NCI-H2107 (cell line): ENCODE measurements at places on chromosomes 4 and X.

GRCh38 chr4:174318829-174319764 lies 35.4 kb downstream of the CEP44 start:
- DNase-seq = no peak

DNA sequence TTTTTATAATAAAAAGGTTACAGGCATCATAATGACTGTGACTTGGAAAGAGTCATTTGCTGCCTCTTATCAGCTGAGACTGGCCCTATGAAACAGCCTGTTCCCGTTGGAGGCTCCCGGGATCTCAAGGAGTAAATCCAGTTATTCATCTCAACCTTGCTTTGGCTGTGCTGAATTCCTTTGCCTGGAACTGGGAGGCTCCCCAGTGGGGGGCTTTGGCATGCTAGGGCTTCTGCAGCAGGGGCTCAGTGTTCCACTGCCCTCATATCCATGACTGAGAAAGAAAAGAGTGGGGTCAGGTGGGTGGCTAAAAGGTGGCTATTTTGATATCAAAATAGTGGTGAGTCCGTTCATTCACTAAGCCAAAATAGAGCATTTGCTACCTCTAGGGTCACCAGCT lies 71.2 kb downstream of the TRPC5 start:
- DNase-seq = no peak

DNA sequence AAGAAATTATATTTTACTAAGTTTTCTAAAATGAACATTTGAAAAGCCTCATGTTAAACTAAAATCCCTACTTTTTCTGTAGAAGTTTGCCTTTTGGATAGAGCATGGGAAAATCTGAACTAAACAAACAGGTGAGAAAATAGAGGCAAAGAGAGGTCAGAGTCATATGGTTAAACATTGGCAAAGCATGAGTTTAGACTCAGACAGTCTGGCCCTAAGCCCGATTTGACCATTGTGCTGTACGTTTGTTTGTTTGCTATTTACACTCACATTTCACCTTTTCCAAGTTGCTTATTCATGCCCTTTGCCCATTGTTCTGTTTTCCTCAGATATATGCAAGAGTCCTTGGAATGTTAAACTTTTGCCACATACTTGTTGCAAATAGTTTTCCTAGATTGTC lies 85.4 kb downstream of the TIGD2 start:
- DNase-seq = no peak

GRCh38 chr4:101953949-101954348 lies 163.4 kb downstream of the BANK1 start:
- DNase-seq = no peak

DNA sequence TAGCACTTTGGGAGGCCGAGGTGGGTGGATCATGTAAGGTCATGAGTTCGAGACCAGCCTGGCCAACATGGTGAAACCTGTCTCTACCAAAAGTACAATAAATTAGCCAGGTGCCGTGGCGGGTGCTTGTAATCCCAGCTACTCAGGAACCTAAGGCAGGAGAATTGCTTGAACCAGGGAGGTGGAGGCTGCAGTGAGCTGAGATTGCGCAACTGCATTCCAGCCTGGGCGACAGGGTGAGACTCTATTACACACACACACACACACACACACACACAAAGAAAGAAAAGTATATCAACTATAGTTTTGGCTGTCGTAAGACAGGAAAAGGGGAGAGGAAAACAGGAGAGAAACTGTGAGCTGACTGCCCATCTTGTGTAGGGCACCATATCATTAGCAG lies 171.7 kb downstream of the ADAMTS3 start:
- no peak for DNase-seq

DNA sequence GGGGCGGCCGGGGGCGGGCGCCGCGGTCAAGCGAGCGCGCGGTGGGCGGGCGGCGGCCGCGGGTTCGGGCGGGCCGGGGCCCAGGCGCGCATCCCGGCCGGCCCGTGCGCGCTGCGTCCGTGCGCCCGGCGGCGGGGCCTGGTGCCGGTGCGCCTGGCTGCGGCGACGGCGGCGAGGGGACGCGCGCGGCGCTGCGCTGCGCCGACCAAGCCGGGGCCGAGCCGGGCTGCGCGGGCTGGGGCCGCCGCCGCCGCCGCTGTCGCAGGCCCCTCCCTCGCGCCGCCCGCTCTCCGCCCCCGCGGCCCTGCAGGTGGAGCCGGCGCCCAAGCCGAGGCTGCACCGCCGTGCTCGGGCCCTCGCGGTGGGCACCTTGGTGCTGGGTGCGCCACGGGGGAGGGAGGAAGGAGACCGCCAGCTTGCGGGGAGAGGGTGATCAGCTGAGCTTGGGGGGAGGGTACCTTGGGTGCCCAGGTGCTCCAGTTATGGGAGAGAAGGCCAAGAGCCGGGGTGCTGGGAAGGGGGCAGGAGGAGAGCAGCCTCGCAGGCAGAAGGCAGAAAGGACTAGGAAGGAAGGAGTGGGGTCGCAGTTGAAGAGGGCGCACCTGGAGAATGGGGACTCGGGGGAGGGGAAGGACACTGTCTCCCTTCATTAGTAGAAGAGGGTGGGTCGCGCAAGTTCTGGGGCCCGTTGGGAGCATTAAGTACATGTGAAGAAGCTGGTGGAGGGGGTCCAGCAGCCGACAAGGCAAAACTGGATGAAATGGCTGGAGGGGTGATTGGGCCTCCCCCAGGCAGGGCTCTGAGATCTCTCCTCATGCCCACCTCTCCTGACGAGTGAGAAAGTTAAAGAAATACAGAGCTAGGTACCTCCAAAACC lies at the start of gene PPP2R2C:
Gene PPP2R2C, minus strand, starts transcription at position 228 of the 877 bp plus-strand sequence. CDS start 385 bp downstream, outside the sequence.
- DNase-seq = no peak

GRCh38 chr4:55340266-55340665 lies 5.8 kb upstream of the SRD5A3 start:
- no peak for DNase-seq

- DNase-seq = no peak
Measured at GRCh38 chr4:71665358-71665757, 118.5 kb downstream of the GC start.

DNA sequence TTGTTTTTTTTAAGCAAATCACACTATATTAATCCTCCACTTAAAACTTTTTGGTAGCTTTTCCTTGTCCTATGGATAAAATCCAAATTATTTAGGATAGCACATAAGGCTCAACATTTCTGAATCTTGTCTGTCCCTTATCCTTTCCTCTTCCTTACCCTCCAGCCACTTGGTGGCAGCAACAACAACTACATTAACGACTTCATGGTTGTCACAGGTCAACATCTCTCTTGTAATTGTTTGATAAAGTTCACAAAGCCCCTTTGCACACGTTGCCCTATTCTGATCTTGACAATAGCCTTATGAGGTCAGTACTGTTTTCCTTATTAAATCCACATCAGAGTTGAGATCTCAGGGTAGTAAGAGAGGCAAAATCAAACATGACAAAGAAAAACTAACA lies 269.0 kb upstream of the PABPC4L start:
- no peak for DNase-seq

DNA sequence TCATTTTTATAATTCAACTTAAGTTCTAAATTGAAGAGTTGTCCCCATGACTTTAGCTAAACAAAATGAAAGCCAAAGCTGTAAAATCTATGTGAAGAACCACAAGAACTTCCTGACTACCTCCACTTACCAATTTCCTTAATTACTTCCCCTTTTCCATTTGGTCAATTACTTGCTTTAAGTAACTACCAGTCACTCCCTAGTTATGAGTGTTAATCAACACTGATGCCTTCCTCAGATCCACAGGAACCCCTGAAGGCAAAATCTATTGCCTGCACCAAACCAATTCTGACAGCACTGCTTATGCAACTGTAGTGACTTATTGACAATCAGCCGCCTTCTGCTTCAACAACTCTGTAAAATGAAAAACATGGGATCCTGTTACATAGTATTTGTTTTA lies 10.5 kb downstream of the RBMX start:
- no peak for DNase-seq

- no peak for DNase-seq
Measured at GRCh38 chr4:25976780-25977179, 62.8 kb downstream of the SMIM20 start.

DNA sequence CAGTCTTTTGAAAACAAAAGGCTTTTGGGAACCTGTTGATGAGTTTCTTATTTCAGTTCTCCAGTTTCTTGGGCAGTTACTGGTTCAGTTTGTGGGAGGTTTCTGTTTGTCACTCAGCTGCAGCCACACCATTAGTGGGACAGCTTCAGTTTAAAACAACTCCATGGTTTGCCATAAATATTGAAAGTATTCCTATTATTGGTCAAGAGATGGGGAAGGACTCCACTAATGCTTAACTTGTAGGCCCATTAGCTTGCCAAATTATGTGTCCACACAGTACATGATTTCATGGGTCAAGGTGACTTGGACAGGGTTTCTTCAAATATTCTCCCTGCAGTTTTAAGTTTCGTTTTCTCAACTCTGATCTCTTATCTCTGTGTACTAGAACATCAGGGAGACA lies 15.5 kb upstream of the ASIC5 start:
- DNase-seq = no peak
